ENCODE measurements at places on chromosomes 3 and 15.
A peak's percentile ranks its signal among the peaks of the same experiment; 100 is the strongest.

GRCh38 chr15:101126618-101127505, 125.0 kb downstream of the CHSY1 start:
- peak; percentile 31 for DNase-seq

GRCh38 chr3:99559196-99559595, 79.2 kb upstream of the COL8A1 start:
- DNase-seq, result no peak

GRCh38 chr3:50470658-50471057, 32.8 kb downstream of the CACNA2D2 start:
- DNase-seq, result no peak

GRCh38 chr3:125143982-125144652, 68.4 kb downstream of the SLC12A8 start:
- DNase-seq, result no peak

DNA sequence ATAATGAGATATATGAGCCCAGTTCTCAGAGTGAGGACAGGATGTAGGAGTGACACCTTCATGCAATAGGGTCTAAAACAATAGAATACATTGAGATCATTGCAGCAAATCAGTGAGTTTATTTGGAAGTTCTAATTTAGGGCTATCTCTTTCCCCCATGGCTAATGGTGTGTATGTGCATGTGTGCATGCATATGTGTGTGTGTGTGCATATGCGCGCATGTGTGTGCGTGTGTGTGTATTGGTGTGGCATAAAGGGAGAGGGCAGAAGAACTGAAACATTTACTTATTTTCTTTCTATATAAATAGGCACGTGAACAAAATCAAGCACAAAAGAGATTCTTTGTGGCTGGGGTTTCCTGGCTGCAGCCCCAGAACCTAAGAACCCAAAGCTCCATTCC, 115.7 kb upstream of the VEPH1 start:
- no peak for DNase-seq

GRCh38 chr3:24680214-24680967, 185.7 kb upstream of the THRB start:
- DNase-seq, result peak; percentile 16

DNA sequence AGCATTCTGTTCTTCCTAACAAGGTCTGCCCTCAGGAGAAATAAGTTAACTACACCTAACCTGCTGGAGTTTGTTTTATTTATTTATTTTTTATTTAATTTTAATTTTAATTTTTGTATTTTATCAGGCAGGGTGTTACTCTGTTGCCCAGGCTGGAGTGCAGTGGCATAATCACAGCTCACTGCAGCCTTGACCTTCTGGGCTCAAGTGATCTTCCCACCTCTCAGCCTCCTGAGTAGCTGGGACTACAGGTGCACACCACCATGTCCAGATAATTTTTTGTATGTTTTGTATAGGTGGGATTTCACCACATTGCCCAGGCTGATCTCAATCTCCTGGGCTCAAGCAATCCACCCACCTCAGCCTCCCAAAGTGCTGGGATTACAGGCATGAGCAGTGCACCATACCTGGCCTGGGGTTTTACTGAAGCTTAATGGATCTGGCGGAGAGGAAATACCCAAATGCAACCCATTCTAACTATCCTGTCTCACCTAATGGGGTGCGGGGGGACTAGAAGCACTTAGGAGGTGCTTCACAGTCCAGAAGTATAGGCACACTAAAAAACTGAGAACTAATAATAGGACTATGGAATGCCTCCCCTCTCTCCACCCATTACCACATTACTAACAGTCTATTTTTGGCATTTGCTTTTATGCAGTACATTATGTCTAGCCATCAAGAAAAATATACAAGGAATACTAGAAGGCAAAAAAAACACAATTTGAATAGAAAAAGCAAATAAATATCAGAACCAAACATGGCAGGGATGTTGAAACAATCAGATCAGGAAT, 61.4 kb downstream of the TTBK2 start:
- no peak for DNase-seq

- no peak for DNase-seq
Observed at GRCh38 chr3:61908382-61908781, 347.0 kb downstream of the PTPRG start.

GRCh38 chr3:54307566-54308180, 185.3 kb downstream of the CACNA2D3 start:
- DNase-seq, result peak; percentile 3

- DNase-seq, result no peak
Observed at GRCh38 chr3:121855555-121855954, 20.5 kb downstream of the EAF2 start.

- DNase-seq, result no peak
Observed at GRCh38 chr3:14523792-14524191, 16.4 kb downstream of the GRIP2 start.

GRCh38 chr3:33299395-33300081, 22.3 kb downstream of the FBXL2 start:
- DNase-seq, result no peak

DNA sequence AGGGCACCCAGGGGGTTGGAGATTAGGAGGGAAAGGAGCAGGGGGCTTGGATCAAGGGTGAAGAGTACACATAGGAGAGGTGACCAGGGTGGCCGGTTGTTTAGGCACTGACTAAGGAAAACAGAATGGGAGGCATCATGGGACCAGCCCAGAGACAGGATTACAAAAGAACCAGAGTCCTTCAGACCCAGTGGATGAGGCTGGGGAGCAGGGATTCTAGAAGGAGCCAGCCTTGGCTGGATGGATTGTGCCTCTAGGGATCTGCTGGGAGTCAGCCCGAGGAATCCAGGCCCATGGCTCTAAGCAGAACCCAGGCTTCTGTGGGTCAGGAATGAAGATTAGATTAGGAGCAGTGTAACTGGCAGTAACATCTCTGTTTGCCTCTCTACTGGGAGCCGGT, 98.6 kb downstream of the ARNT2 start:
- DNase-seq, result no peak

DNA sequence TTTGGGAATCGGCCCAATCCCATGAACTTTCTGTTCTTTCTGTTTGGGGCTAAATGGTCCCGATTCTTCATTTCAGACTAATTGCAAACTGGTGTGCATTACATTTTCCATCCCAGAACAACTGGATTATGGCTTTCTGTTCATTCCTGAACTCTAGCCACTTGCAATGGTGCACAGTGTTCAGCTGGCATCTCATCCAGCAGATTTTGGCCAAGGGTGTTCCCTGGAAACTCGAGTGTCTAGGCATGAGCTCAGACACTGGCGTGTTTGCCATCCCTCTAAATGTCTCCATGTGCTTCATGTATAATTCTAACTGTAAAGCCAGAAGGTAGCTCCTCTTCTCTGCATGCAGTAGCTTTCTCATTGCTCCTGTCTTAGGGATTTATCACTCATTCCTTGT, 97.1 kb upstream of the MYZAP start:
- DNase-seq, result no peak

DNA sequence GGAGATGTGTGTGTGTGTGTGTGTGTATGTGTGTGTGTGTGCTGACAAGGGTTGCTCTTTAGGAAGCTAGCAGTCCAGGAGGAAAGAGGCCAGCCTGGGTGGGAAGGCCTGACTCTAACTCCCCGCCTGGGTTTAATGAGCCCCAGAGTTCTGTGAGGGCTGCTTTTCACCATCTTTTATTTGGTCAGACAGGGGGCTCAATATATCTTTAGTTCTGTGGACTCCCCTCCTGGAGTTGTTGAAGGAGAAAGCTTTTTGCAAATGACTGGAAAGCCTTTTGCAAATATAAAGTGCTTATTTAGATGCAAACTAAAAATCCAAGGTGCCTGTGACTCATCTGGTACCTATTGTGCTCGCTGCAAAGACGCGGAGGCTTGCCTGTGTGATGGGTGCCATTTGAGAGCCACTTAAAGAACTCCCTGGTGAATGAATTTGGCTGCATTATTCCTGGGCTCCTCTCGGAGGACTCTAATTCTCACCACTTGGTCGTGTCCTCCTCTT, 24.5 kb downstream of the DRD3 start:
- DNase-seq, result no peak

DNA sequence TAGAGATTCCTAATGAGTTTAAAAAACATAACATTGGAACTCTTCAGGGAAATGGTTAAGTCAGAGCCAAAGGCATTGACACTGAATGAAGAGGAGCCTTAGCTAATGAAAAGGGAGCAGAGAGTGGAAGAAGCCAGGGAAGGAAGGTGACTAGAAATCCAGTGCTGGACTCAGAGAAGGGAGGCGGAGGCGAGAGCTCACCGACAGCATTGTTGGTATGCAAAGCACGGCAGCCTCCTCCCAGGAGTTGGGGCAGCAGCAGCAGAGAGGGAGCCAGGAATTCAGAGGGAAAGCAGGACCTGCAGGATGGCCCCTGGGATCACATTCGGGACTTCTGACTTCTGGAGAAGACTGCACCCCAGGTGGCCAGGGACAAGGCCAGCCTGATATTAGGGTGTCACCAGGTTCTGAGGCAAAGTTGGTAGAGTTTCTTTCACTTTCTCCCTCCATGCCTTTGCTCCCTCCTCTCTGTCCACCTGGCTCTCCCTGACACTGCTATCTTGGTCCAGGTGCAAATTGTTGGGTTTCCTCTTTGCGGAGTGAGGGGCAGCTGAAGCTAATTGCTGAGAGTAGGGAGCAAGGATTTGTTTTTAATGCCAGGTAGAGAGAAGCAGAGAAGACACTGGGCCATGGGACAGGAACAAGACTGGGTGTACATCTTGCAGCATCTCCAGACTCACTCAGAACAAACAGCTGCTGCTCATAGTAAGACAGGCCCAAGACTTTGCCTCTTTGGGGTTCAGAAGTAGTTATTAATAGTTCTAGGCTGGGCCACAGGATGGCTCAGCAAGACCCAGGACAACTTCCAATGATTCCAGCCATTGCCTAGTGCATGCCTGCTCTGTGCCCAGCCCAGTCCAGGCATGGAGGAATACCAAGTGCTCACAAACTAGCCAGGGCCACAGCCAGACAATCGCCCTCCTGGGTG, 157.9 kb downstream of the TLE3 start:
- DNase-seq, result no peak

DNA sequence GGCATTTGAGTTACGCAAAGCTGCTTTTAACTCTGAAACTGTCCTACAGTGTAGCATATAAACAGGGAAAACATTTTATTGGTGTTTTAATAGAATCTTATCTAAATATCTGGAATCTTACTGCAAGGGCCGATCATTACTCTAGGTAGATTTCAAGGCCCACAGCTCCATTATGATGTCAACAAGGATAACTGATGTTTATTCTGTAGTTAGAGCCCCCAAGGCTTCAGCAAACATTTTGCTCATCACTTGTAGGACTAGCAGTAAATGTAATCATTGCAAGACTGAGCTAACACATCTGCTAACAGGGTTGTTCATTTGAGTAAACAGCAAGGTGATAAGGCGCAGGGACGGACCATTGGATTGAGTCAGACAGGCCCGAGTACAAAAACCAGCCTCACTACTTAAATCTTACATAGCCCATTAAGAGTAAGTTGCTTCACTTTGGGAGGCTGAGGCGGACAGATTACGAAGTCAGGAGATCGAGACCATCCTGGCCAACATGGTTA, 332.5 kb upstream of the TPRG1 start:
- no peak for DNase-seq

GRCh38 chr3:178109691-178110090, 426.5 kb upstream of the KCNMB2 start:
- DNase-seq, result no peak

GRCh38 chr15:51731549-51732267, 5.7 kb downstream of the LYSMD2 start:
- DNase-seq, result no peak

GRCh38 chr3:149377408-149378364, at the start of gene TM4SF1:
Gene TM4SF1 (minus strand): TSS chr3:149377649. CDS start chr3:149377547, 102 bp downstream.
- DNase-seq, result peak; percentile 78

DNA sequence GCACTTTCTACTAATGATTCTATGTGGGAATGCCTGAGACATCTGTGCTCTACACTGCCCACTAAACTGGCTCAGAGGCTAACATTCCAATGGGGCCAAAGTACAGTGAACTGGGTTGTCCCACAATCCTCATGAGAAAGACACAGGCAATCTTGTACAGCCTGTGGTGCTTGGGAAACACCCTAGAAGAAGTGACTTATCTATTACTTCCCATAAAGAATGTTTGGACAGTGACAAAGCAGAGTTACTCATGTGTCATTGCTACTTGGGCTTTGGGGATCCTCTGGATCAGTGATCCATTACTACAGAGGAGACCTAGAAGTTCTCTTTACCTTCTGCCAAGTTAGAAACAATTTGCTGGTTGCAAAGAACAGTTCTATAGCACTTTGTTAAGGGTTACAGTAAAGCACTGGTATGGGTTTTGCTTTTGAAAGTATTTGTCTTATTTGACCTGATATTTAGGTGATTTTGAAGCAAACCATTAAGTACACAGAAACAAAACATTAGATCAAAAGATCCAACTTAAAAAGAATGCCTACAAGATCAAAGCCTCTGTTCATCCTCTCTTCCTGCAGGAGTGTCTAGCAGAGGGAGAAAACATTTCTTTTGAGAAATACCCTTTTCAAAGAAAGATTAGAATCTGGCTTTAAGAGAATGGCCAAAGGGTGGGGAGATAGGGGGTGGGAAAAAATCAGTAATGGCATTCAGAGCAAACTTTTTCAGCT, 75.8 kb downstream of the CTNNB1 start:
- no peak for DNase-seq

DNA sequence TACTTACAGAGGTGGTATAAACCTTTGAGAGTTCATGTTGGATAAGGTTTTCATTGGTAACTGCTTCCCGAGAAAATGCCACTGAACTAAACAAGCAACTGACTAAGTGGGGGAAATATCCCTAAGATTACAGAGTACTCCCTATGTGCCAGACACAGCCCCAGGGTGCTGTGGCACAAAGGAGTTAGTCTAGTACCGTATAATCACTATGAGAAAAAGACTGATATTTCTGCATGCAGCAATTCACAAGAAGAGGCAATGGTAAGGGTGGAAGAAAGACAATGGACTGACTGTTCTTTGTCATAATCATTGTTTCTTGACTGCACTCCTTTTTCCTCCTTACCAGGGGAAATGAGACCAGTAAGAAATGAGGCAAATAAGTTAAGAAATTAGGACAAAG, 20.0 kb upstream of the SLC25A26 start:
- no peak for DNase-seq

DNA sequence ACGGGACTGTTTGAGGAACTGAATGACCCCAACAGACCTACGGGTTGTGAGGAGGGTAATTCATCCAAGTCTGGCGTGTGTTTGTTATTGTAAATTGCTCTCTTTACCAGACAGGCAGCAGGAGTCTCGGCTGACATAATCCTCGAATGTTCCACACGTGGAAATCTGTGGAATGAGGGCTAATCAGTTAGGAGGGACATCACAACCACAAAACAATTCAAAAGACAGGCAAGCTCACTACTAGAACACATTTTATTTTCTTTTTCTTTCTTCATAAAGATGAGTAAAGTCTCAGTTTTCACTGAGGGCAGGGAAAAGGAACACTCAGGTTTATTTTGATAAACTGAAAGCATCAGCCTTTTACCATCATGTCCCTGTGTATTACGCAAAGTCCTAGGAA, 53.8 kb downstream of the GRK7 start:
- DNase-seq, result no peak

- no peak for DNase-seq
Observed at GRCh38 chr15:77921664-77922063, 155.8 kb downstream of the TBC1D2B start.
